Stimulated activated CD4-positive, alpha-beta T cell treated with anti-CD3 and anti-CD28 coated beads, Interleukin-1b, Interleukin-23, amount 100 ng/mL, for 1 hour (primary cell): ENCODE measurements at places on chromosomes 4 and X.

GRCh38 chr4:146577111-146577510 lies 55.4 kb upstream of the SLC10A7 start:
- DNase-seq = no peak

GRCh38 chr4:163474027-163474426 lies 473 bp upstream of the TKTL2 start:
- DNase-seq = no peak

- DNase-seq = no peak
Measured at GRCh38 chr4:106149026-106149425, 167.0 kb downstream of the TBCK start.

GRCh38 chr4:158327525-158327924 lies 117.2 kb downstream of the TMEM144 start:
- DNase-seq = no peak

DNA sequence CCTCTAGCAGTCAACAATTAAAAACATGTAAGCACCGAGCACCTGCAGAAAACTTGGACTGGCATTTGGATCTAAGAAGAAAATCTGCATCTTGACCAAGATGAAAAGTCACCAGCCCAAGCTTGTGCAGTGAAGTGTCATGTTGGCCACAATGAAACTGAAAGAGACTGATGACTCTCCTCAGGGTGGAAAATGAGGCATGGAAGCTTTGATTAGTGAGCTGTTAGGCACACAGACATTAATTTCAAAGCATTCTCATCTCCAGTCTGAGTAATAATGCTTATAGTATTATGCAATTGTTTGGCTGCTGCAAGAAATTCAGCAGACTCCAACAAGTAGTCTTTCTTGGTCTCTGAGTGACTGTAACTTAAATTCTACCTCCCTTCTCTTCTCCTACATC lies 150.1 kb downstream of the AR start:
- DNase-seq = no peak

- DNase-seq = no peak
Measured at GRCh38 chr4:177809791-177810190, 367.6 kb upstream of the AGA start.

DNA sequence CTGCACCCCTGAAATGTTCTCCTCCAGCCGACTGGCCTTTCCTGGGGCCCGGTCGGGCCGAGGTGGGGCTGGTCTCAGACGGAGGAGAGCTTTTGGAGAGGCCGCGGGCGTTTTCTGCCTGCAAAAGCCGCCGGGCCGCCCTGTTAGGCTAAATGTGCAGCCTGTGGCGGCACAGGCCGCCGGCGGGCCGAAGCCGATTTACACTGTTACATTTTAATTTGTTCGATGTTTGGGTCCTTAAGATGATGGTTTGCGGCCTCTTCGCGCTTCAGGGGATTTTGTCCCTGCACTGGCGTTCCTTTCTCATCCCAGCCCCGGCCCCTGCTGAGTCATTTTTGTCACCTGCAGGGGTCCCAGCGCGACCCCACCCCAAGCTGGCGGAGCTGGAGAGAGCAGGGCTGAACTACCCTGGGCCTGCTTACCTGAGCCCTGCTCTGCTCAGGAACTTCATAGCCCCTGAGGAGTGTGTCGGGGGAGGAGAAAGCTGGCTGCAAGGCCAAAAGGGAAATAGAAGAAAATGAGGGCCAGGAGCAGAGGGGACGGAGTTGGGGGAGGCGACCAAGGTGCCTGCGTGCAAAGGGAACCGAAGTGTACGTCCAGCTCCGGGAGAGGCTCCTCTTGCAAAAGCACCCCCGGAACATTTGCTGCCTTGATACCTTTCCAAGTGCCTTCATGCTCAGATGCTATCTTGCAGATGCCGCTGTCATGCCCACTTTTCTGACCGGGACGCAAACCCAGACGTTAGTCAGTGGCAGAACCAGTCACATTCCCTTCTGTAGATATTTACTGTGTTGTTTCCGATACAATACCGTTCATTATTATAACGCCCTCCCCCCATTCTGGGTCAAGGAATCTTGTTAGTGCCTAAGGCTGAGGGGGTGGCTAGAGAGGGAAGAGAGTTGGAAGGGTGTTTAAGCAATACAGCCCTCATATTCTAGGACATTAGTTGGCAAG lies 977 bp upstream of the RBBP7 start:
- no peak for DNase-seq

GRCh38 chr4:109172301-109172700 lies 130.2 kb downstream of the COL25A1 start:
- DNase-seq = no peak

DNA sequence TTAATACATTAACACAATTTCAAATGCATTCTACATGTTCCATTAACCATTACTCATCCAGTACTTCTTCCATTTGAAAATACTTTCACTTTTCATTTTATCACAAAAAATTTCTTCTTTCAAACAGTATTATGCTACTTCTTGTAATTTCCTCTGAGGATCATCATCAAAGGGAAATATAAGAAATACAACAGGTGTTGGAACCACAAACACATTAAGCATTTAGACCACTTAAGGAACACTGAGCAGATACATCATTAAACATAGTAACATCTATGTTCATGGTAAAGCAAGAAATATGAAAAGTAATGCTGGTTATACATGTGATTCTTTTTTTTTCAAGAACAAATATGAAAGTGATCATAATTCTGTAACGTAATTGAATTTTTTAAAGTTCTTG lies 2207.0 kb downstream of the ARAP2 start:
- DNase-seq = no peak

- DNase-seq = no peak
Measured at GRCh38 chr4:114827651-114828050, 229.0 kb downstream of the UGT8 start.

- no peak for DNase-seq
Measured at GRCh38 chr4:84952004-84952403, 14.5 kb downstream of the WDFY3 start.

GRCh38 chr4:26780539-26780938 lies 80.1 kb upstream of the STIM2 start:
- DNase-seq = no peak

DNA sequence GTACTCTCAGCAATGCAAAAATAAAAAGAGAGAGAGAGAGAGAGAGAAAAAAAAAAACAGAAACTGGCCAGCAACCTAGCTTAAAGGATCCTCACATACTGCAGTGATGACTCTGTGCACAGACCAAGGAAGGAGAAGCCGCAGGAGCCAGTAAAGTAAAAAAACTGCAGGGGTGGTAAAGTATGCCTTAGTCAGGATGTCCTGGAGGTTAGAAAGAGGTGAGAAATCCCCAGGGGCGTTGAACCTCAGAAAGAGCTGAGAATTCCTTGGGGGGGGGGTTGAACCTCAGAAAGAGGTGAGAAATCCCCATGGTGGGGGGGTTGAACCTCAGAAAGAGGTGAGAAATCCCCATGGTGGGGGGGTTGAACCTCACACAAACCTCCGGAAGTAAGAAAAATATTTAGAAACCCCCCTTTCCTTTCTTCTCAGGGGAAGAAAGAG lies 48.0 kb downstream of the MAGEA9 start:
- DNase-seq = no peak

- DNase-seq = no peak
Measured at GRCh38 chr4:13836946-13837912, 209.7 kb upstream of the BOD1L1 start.

DNA sequence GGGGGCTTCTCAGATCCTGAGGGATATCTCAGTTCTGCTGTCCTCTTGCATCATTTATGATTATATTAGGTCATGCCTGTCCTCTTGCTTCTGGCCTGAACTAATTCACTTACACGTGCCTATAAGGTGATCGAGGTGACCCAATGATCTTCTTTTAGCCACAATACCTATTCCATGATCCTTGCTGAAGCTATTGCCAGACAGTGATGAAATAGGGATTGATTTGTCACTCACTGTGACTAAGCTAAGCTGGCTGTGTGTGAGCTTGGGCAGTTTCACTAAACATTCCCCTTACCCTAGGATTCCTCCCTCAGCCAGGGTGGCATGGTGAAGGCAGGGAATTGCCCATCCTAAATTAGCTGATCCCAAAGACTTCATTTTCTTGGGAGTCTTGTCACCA lies 19.0 kb downstream of the HADH start:
- no peak for DNase-seq

GRCh38 chr4:77599378-77599777 lies 6.2 kb upstream of the CXCL13 start:
- no peak for DNase-seq

DNA sequence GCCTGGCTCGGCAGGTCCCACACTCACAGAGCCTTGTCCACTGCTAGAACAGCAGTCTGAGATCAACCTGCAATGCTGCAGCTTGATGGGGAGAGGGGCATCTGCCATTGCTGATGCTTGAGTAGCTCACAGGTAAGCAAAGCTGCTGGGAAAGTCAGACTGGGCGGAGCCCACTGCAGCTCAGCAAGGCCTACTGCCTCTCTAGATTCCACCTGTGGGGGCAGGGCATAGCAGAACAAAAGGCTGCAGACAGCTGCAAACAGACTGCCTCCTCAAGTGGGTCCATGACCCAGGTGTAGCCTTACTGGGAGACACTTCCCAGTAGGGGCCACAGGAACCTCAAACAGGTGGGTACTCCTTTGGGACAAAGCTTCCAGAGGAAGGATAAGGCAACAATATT lies 110.6 kb upstream of the ADAMTS3 start:
- DNase-seq = no peak

- DNase-seq = no peak
Measured at GRCh38 chrX:35101901-35102300, 159.3 kb downstream of the FAM47B start.

- no peak for DNase-seq
Measured at GRCh38 chr4:11198516-11199305, 230.0 kb downstream of the HS3ST1 start.

GRCh38 chr4:22515888-22516541 lies at the start of gene ADGRA3:
Gene ADGRA3 (minus strand): TSS chr4:22516066. CDS start chr4:22515784, 282 bp downstream.
- peak; percentile 17 for DNase-seq

DNA sequence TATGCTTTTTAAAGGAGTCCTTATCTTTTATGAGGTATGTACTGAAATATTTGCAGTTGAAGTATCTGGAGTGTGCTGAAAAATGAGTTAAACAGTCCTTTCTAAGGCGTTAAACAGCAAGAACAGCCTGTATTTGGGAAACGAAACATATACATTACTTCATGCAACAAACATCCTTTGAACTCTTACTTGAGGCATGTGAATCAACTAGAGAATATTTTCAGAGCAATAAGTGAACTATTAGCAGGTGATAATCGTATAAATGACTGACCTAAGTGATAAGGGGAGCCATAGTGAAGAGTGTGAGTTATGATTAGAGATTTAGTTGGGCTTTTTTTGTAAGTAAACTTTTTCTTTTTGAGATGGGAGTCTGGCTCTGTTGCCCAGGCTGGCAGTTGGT lies 45.9 kb upstream of the RHOH start:
- DNase-seq = no peak

GRCh38 chr4:165905405-165906027 lies 32.5 kb downstream of the TLL1 start:
- DNase-seq = no peak

DNA sequence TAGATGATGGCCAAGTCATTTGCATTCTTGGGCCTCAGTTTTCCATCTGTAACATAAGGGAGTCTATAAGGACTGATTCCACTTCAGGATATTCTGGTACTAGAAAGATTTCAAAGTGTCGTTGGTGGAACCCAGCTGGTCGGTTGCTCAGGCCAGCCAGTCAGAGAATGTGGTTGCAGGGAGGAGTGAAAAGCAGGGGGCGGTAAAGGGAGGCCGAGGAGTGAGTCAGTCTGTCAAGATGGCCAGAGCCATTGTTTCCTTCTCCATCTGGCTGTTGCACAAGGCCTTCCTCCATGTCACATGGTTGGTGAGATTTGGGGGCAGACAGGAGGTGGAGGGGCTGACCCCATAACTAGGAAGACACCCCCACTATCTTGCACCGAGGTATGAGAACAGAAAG lies 38.2 kb downstream of the STARD8 start:
- no peak for DNase-seq
